Activated CD4-positive, alpha-beta T cell treated with anti-CD3 and anti-CD28 coated beads for 36 hours (primary cell): ENCODE measurements at places on chromosomes 2 and 18. TPM values are rescaled to one million over a fixed set of nuclear protein-coding genes. Genes with fewer than 3 reads are reported as not detected.
A peak's percentile ranks its signal among the peaks of the same experiment; 100 is the strongest.

DNA sequence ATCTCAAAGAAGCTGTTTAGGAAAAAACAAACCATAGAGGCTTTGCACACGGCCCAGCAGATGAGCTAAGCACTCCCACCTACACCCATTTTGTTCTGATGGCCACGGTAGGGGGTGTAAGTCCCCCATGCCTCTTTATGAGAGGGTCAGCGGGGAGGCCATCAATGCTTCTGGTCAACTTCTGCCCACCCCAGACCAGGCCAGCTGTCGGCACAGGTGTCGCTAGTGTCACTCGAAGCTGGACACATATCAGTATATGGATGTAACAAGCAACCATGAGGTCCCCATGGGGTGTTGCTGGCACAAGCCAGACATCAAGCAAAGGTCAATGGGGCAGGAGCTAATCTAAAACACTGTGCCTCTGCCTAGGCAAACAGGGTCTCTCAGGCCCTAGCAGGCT, 23.7 kb upstream of the SLC35F6 start:
- DNase-seq = no peak

DNA sequence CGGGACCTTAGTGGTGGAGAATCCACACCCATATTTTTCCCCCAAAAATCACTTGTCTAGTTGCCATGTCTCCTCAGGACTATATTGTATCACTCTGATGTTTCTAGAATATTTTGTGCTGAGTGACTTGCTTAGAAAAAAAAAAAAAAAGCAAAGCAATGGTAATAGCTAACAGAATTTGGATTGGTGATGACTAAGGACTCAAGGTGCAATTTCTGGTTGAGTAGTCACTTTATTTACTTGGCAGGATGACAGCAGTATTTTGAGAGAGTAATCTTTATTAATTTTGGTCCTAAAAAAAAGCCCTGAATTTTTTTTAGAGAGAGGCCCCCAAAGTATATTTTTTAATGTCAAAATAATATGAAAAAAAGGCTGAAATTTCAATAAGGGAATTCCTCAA, 32.8 kb upstream of the MYO3B start:
- no peak for DNase-seq

The GPR75 gene
- 1.2 TPM for total RNA-seq

DNA sequence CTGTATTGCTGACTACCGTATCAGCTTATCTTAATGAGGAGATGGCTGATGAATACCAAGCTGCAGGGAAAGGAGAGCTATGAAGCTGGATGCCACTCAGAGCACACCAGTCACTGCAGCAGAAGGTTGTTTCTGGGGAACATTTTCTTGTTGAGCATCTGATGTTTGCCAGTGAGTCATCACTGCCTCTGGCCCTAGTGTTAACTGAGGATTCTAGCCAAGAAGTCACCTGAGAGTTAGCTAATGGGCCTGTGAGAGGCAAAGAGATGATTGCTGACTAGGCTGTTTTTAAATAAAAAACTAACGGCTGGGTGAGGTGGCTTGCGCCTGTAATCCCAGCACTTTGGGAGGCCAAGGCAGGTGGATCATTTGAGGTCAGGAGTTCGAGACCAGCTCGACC, 37.9 kb downstream of the CCDC150 start:
- DNase-seq = no peak

- no peak for DNase-seq
Observed at GRCh38 chr2:96547731-96548171, 11.2 kb downstream of the ARID5A start.

DNA sequence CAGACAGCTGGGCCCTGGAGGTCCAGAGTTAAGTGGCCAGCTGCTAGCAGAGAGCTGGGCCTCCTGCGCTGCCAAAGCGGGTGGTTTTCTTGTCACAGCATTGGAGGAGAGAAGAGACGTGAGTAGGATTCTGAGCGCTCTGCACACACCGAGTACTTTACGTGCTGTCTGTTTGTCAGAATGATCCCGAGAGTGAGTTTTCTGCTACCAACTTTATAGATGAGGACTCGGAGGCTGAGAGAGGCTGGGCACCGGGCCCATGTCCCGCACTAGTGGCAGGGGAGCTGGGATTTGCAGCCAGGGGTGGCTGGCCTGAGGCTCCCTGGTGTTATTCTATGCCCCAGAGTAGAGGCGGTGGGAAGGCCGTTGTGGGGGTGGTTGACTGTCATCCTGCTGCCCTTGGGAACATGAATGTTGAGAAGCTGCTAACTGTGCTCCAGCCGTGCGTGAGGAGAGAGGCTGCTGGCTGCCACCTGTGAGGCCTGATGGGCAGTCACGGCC, 36.3 kb upstream of the MBP start:
- no peak for DNase-seq

- DNase-seq = no peak
Observed at GRCh38 chr2:979069-979928, 28.6 kb downstream of the SNTG2 start.

- DNase-seq = no peak
Observed at GRCh38 chr2:231726276-231726675, 18.0 kb downstream of the PTMA start.

The SAG gene
- not detected for total RNA-seq

The SH3BP4 gene
- 0.32 TPM for total RNA-seq

GRCh38 chr2:174383796-174384195, 11.7 kb upstream of the SCRN3 start:
- no peak for DNase-seq

GRCh38 chr18:27227721-27228120, 42.6 kb upstream of the CHST9 start:
- DNase-seq = no peak

- DNase-seq = no peak
Observed at GRCh38 chr2:233240897-233241296, 10.6 kb upstream of the ATG16L1 start.

GRCh38 chr2:14424478-14425390, 207.8 kb upstream of the LRATD1 start:
- no peak for DNase-seq

DNA sequence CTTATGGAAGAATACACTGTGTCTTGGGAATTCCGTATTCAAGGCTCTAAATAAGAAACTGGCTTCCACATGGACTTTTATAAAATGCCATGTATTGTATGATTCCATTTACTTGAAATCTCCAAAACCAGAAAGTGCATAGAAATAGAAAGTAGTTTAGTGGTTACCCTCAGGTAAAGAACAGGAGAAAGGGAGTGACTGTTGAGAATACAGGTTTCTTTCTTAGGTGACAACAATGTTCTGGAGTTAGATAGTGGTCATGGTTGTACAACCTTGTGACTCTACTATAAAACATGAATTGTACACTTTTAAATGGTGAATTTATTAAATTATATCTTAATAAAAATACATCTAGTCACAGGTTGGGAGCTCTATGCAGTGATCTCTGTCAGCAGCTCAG, 481.8 kb downstream of the SPAG16 start:
- no peak for DNase-seq

The ACVR1C gene
- total RNA-seq = 1.7 TPM

The BAZ2B gene
- 8.1 TPM for total RNA-seq

DNA sequence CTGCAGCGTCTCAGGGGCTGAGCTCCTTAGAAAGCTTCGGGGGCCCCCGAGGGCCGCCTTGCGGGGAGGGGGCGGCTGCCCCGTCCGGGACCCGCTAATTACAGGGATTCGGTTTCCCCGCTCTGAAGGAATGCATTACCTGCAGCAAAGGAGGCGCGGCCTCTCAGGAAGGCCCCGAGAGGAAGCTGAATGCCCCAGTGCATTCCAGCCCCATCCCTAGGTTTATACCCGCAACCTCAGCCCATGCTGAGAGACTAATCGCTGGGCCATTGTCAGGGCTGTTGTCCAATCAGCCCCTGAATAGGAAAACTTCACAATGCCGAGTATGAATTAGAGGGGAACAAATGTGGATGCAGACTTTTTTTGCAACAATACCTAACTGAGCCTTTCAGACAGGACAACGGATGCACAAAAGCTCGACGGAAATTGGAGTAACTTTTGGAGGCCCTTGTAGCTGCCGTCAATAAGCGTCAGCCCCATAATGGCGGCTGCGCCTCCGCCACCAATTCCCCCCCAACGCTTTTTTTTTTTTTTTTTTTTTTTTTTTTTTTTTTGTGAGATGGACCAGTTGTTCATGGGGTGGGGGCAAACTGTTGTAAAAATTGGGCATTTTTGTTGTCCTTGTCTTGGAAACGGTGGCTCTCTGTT, 138.6 kb upstream of the SIX3 start:
- DNase-seq = no peak

GRCh38 chr2:44564752-44565151, 203.0 kb downstream of the CAMKMT start:
- no peak for DNase-seq

- DNase-seq = no peak
Observed at GRCh38 chr2:223071139-223071538, 19.1 kb downstream of the KCNE4 start.

DNA sequence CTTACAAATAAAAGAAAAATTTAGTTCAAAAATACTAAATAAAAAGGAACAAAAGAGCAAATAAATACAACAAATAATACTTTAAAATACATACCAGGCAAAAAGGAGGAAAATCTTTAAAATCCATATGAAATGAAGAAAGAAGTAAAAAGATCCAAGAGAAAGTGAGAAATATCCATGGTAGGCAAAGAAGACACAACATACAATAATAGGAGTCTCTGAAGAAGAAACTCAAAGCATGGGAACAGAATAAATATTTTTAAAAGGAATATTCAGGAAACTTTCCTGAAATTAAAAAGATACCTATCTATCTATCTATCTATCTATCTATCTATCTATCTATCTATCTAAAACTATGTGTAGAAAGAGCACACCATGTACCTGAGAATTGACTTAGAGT, 196.8 kb downstream of the TMEM247 start:
- DNase-seq = no peak

- peak; percentile 24 for DNase-seq
Observed at GRCh38 chr18:59271606-59272220, 1.5 kb downstream of the RAX start.

DNA sequence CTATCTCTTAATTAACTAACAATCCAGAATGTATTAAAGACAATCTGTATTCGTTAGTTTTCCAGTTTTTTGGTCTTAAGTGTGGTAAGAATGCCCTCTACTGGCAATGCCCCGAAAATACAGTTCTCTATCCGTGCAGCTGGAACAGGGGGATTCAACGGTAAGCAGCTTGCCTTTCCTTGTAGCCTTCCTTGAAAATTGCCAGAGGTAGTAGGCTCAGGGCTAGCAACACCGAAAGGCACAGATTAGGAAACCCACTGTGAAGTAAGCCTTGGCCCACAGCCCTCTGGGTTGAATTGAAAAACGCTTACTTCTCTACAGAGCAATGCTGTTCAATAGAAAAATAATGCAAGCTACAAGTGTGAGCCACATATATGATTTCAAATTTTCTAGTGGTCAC, 17.1 kb upstream of the VPS4B start:
- peak; percentile 56 for DNase-seq

The RND3 gene
- not detected for total RNA-seq

DNA sequence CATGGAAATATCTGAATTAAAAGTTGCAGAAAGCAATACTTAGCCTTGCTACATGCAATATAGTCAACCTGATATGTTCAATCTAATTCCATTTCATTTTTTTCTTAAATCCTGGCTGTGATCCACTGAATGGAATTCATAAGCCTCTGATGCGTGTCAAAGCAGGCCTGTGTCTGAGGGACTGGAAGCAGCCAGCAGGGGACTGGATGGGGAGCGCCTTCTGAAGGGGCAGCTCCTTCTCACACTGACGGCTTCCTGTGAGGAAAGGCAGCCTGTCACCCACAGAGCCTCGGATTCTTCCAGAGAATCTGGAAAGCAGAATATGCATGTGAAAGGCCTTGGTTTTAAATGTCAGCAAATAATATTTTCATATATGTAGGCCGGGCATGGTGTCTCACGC, 73.5 kb downstream of the KCNF1 start:
- DNase-seq = no peak

The MRPS9 gene
- total RNA-seq = 41.0 TPM

- DNase-seq = no peak
Observed at GRCh38 chr2:63755965-63756364, 85.7 kb upstream of the UGP2 start.

- no peak for DNase-seq
Observed at GRCh38 chr2:28375742-28376631, 16.7 kb upstream of the FOSL2 start.

GRCh38 chr2:186560254-186560653, 29.6 kb upstream of the ITGAV start:
- DNase-seq = no peak

The AKAIN1 gene
- total RNA-seq = not detected

- DNase-seq = no peak
Observed at GRCh38 chr2:20521682-20522189, 74.9 kb downstream of the RHOB start.

- peak; percentile 39 for DNase-seq
Observed at GRCh38 chr2:43136011-43136799, 90.2 kb downstream of the ZFP36L2 start.

The COLEC12 gene
- not detected for total RNA-seq
